ENCODE measurements at places on chromosomes 13 and 19.

- no peaks in the 10 kb centered on the region for H3K4me1 ChIP-seq
- no peak for DNase-seq
- no peaks in the 10 kb centered on the region for H3K27me3 ChIP-seq
- peaks cover 32% of the 10 kb centered on the region for H3K36me3 ChIP-seq
- no peak overlapping the region for H3K27ac ChIP-seq
These were observed 27.0 kb upstream of the F2RL3 start for GRCh38 chr19:16861834-16862233.

DNA sequence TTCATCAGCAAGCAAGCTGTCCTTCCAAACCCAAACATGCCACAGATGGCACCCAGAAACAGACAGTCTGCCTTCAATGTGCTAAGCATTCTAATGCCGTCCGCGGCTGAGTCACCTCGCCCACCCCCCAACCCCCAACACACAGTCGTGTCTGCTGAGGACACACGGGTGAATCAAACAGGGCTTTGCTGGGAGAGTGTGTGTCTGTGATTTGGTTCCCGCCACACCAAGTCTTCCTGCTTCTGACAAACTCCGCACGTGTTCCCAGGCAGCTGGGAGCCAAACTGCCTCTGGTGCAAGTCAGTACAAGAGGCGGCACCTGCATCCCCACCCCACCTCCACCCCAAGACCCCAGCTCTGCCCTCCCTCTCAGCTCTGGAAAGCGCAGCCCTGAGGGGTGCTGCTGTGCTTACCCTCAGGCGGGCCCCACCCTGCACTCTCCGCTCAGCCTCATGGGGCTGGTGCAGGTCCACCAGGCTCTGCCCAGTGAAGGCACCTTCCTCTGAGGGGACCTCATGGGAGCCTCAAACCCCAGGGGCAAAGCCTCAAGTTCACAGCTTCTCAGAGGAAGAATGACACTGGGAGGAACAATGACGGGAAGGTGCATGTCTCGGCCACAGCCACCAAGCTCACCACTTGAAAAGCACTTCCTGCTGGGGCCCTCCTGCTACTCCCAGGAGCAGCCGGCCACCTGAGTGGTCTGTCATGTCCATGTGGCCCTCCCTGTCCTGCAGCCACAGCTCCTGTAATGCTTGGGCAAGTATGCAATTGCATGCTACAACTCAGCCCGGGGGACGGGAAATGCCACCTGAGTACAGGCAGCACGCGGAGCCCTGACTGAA is 15.0 kb upstream of the SLC35E1 start:
- peaks cover 5% of the 10 kb centered on the region for H3K36me3 ChIP-seq
- DNase-seq = peak; percentile 36
- peak overlapping the region; percentile 89 for H3K27ac ChIP-seq
- peak overlapping the region; percentile 11 for H3K4me3 ChIP-seq
- peaks cover 49% of the 10 kb centered on the region for H3K4me1 ChIP-seq

- H3K27ac ChIP-seq = peak overlapping the region; percentile 42
- no peak for DNase-seq
- H3K27me3 ChIP-seq = no peaks in the 10 kb centered on the region
- peaks cover 18% of the 10 kb centered on the region for H3K4me1 ChIP-seq
- H3K36me3 ChIP-seq = peaks cover 66% of the 10 kb centered on the region
These were observed 5.9 kb downstream of the RAB8A start for GRCh38 chr19:16117594-16118033.

- no peak overlapping the region for H3K4me3 ChIP-seq
- DNase-seq = no peak
- H3K4me1 ChIP-seq = no peaks in the 10 kb centered on the region
- H3K36me3 ChIP-seq = no peaks in the 10 kb centered on the region
- H3K27ac ChIP-seq = no peak overlapping the region
- H3K27me3 ChIP-seq = no peaks in the 10 kb centered on the region
These were observed 264.1 kb downstream of the NALCN start for GRCh38 chr13:101152184-101152583.

DNA sequence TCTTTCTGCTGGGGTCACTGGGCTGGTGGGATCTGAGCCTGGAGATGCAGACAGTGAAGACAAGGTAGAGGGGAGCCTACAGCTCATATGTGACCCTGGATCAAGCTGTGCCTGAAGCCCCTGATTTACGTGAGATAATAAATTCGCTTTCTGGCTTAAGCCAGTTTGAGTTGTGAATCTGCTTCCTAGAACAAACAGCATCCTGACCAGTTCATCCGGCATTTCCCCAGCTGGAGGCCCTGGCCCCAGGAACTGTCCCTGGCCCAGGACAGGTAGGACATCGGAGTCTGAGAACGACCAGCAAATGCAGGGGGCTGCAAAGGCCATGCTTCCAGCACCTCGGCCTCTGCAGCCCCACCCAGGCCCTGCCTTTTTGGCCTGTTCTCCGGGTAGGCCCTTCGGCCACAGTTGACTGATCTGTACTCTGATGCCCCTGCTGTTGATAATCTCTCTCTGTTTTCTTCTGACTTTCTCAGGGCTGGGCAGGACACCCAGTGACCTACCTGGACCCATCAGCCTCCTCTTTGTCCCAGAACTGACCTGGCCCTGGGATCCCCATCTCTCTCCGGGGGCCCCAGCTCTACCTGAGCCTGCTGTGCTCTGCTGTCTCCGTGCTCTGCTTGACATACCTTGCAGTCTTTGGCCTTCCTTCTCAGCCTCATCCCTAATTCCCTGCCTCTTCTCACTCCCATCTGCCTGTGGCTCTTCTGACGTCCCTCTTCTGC is 9.5 kb upstream of the VSIG10L start:
- H3K27me3 ChIP-seq = no peaks in the 10 kb centered on the region
- H3K36me3 ChIP-seq = peaks cover 20% of the 10 kb centered on the region
- DNase-seq = no peak
- no peak overlapping the region for H3K27ac ChIP-seq
- H3K4me3 ChIP-seq = no peak overlapping the region
- peaks cover 15% of the 10 kb centered on the region for H3K4me1 ChIP-seq

DNA sequence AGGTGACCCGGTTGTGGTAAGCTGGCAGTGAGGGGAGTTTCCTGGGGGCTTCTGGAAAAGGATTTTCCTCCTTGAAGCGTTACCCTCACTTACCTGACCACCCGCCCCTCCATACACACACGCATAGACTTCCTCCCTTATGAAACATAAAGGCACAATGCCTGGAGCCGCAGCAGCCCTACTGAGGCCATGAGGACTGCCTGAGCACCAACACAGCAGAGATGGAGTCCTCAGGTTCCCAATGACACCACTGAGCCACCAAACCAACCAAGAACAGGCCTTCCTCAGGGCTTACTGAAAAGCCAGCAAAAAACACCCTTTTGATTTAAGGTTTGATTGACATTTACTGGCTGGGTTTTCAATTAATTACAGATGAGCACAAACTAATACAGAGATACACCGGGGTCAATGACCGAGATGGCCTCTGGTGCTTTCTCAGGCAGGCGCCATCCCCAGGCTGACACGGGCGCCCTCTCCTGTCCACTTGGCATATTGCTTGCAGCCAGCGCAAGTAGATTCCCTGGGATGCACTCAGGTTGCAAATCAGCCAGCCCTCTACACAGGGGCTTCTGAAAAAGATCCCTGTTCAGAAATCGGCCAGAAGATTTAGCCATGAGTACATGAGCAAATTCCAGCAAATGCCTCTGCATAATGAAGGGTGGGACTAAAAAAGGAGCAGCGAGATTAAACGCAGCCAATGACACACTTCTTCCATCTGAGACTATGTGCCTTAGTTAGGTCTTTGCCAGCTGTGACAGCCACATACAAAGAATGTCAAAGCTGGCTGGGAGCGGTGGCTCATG is 14.8 kb downstream of the OPA3 start:
- peaks cover 5% of the 10 kb centered on the region for H3K36me3 ChIP-seq
- no peak overlapping the region for H3K4me3 ChIP-seq
- no peaks in the 10 kb centered on the region for H3K4me1 ChIP-seq
- DNase-seq = peak; percentile 49

GRCh38 chr13:44211286-44211685 is 162.3 kb upstream of the SERP2 start:
- H3K4me1 ChIP-seq = no peaks in the 10 kb centered on the region
- no peak overlapping the region for H3K4me3 ChIP-seq
- no peaks in the 10 kb centered on the region for H3K27me3 ChIP-seq
- H3K27ac ChIP-seq = no peak overlapping the region

DNA sequence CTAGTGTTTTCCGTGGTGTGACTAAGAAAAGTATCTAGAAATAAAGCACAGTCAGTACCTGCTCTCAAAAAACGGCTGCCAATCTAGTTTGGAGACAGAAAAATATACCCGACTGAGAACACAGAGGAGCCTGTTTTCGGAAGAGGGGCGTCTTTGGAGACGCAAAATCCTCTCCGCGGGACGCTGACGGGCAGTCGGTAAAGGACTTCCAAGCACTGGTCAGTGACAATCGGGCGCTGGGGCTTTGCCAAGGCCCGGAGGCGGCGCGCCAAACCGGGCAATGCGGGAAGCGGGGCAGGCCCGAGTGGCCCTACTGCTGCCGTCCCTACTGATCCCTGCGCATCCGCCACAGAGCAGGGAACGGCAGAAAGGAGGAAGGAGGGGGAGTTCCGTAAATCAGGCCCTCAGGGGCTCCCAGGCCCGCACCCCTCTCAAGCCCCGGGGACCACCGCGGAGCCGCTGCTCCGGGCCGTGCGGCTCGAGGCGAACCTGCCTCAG is 588 bp upstream of the DPY19L3 start:
- peak overlapping the region; percentile 93 for H3K4me3 ChIP-seq
- DNase-seq = no peak
- H3K4me1 ChIP-seq = peaks cover 5% of the 10 kb centered on the region
- H3K36me3 ChIP-seq = peaks cover 6% of the 10 kb centered on the region
- H3K27me3 ChIP-seq = no peaks in the 10 kb centered on the region

DNA sequence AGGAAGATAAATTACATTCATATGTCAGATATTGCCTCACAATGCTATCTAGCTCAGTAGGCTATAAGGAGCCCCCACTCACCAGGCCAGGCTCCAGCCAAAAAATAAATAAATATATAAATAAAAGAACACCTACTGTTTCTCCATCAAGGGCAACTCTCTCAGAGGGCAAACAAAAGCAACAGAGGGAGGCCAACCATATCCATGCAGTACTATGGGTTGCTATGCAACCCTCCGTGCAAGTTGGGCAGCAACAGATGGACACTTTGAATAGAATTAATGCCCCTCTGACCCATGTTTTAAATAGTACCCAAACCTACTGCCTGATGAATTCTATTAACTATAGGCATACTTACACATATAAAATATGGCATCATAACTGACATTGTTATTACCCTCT is 279.8 kb upstream of the EDNRB start:
- H3K4me1 ChIP-seq = no peaks in the 10 kb centered on the region
- H3K36me3 ChIP-seq = no peaks in the 10 kb centered on the region
- H3K27me3 ChIP-seq = no peaks in the 10 kb centered on the region
- no peak overlapping the region for H3K27ac ChIP-seq

DNA sequence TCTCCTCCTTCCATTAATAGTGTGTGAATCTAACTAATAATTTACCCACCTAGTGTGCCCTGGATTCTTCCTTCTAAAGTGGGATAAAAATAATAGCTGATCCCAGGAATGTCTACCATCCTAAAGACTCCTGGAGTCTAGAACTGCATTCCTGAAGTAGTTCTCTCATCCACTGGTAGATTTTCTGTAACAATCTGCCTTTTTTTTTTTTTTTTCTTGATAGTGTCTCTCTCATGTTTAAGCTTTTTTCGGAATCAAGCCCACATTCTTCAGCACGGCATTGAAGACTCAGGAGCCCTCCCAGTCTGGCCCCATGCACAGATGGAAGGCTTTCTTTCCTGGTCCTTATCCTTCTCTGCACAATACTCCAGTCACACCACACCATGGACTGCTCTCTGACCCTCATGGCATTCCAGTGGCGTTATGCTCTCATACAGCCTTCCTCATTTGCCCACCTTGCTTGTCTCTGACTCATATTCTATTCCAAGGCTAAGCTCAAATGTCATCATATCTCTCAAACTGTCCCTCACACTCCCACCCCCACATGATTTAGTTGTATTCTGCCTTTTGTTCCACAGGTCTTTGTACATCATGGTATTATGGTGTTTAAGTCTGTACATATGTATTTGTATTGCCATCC is 68.7 kb upstream of the FRY start:
- no peak overlapping the region for H3K4me3 ChIP-seq
- H3K36me3 ChIP-seq = no peaks in the 10 kb centered on the region
- H3K27ac ChIP-seq = no peak overlapping the region
- H3K27me3 ChIP-seq = no peaks in the 10 kb centered on the region
- DNase-seq = no peak
- H3K4me1 ChIP-seq = no peaks in the 10 kb centered on the region

DNA sequence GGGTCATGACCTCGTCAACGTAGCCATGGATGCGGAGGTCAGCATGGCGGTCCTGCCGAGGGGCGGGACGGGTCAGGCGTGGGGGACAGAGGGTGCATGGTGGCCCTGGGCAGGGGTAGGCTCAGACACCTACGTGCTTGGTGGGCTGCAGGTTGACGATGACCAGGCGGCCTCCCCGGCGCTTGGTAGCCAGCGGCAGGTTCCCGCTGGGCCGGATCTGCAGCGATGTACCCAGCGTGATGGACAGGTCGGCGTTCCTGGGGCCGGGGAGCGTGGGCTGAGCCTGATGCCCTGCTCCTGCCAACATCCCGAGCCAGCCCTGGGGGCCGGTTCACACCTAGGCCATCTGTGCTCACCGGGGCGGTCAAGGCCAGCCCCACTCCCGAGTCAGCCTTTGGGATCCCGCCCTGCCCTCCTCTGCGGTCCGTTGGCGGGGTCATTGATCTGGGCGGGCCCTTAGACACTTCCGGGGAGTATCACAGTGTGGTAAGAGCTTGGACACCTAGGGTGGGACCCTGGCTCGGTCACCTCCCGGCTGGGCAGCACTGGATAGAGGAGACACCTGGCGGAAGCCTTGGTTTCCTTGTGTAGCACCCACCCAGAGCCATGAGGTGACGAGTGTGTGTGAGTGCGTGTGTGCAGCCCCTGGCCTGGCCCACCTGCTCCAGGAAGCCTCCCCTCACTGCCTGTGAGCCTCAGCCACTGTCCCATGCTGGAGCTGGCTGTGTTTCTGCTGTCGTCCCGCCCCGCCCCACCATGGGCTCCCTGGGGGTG is 7.3 kb downstream of the SIRT6 start:
- H3K4me3 ChIP-seq = no peak overlapping the region
- H3K27ac ChIP-seq = no peak overlapping the region
- H3K36me3 ChIP-seq = peaks cover 44% of the 10 kb centered on the region
- DNase-seq = no peak
- H3K4me1 ChIP-seq = peaks cover under 1% of the 10 kb centered on the region
- no peaks in the 10 kb centered on the region for H3K27me3 ChIP-seq

DNA sequence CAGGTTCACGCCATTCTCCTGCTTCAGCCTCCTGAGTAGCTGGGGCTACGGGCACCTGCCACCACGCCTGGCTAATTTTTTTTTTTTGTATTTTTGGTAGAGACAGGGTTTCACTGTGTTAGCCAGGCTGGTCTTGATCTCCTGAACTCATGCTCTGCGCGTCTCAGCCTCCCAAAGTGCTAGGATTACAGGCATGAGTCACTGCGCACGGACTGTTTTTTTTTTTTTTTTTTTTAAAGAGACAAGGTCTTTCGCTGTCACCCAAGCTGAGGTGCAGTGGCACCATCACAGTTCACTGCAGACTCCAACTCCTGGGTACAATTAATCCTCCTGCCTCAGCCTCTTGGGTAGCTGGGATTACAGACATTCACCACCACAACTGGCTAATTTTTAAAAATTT is 8.2 kb upstream of the ADAMTS10 start:
- H3K4me3 ChIP-seq = no peak overlapping the region
- no peak overlapping the region for H3K27ac ChIP-seq
- DNase-seq = no peak
- H3K36me3 ChIP-seq = no peaks in the 10 kb centered on the region
- peaks cover 9% of the 10 kb centered on the region for H3K27me3 ChIP-seq
- H3K4me1 ChIP-seq = no peaks in the 10 kb centered on the region

All from thymus (tissue), 14 donors.